ENCODE measurements at places on chromosomes 3 and 15.
A peak's percentile ranks its signal among the peaks of the same experiment; 100 is the strongest.

DNA sequence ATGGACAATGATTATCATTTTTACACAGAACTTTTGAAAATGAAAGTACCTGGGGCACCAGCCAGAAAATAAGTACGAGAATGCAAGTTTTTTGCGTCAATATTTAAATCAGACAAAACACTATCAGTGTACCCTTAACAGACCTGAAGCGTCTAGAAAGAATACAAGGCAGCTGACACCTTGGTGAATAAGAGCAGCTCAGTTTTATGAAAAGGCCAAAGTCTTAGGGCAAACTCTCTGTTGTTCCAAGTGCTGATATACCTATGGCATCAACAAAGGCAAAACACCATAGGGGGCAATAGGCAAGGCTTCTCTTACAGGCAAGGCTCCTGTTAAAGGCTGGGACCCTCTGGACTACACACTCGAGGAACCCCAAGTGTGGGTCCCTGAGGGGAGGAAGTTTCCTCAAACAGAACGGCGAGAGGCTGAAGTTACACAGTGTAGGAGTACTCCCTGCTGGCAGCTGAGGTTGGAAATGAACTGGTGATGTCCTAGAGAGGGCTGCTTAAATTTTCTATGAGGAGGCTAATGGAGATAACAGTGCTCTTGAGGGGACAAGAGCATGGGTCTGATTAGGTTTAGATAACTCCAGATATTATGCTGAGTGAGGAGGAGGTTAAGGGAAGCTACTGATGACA is 291.0 kb downstream of the TIGIT start:
- no peak for DNase-seq

DNA sequence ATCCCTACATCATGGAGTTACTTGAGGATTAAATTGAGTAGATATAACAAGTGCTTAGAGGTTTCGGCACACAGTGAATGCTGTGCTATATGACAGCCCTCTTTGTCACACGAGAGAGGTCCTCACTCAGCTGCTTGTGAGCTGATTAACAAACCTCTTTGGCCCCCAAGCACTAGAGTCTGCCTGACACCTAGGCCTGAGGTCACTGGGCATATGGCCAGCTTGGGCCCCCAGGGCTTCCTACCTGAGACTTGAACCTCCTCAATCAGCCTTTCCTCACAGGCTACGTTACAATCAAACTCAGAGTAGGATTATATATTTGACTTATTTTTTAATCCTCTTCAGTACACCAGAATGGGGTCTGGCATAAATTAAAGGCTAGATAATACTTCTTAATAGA is 88.8 kb downstream of the WDR72 start:
- no peak for DNase-seq

- DNase-seq: no peak
These were observed 597.2 kb downstream of the EDEM1 start for GRCh38 chr3:5784690-5785089.

DNA sequence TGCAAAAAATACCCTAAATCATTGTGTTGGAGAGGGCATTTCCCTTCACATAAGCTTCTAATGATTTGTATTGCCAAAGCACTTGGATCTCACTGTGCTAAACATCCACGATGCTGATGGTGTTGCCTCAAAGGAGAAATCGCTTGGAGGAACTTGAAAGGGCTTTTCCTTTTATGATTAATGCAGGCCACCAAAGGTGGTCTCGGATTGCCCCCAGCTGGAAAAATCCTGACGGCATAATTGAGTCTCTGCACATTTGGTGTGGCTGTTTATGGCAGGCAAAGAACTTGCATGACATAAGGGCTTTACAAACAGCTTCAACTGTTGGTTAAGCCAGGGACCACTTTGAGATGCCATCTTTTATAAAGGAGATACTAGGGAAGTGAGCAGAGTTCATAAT is 664.0 kb upstream of the ADAMTS9 start:
- no peak for DNase-seq

DNA sequence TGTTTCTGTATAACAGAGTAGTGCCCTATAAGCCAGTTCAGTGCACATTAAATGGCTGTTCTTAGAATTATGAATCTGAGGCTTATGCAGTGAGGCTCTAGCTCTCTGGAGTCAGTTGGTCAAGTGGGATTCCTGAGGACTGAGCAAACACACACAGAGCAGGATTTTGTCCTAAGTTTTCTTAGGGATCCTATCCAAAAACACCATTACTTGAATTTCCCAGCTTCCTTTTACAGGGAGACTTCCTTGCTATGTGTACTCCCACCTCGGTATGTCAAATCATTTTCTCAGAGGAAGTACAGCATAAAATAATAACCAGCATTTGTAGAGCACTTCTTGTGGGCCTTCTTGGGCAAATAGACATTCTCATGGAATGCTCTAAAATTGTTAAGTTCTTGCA is 63.1 kb upstream of the GOLGA6B start:
- no peak for DNase-seq

GRCh38 chr3:16904423-16905417 is 20.0 kb downstream of the PLCL2 start:
- no peak for DNase-seq

- no peak for DNase-seq
These were observed 362.1 kb downstream of the LRRC3B start for GRCh38 chr3:26984416-26985390.

GRCh38 chr3:183558495-183558894 is 3.0 kb upstream of the KLHL6 start:
- no peak for DNase-seq

GRCh38 chr3:43259626-43260025 is 26.7 kb upstream of the SNRK start:
- no peak for DNase-seq

DNA sequence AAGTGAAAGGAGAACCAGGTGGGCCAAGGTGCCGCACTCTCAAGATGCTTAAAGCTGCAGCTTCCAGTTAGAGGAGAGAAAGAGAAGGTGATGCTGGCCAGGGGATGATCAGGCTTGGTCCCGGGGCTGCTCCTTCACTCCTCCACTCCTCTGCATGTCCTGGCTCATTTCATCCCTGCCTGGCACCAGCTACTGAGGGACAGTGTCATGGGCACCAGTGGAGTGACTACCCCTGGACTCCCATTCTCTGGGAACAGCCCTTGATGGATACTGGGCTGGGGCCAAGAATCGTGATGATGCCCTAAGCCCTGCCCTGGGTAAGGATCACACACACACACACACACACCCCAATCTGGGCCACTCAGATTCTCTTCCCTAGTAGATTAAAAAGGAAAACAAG is 243.7 kb downstream of the UACA start:
- no peak for DNase-seq

- no peak for DNase-seq
These were observed 178.6 kb upstream of the TRIM42 start for GRCh38 chr3:140499114-140499757.

GRCh38 chr3:99474776-99475175 is 163.6 kb upstream of the COL8A1 start:
- DNase-seq: no peak

DNA sequence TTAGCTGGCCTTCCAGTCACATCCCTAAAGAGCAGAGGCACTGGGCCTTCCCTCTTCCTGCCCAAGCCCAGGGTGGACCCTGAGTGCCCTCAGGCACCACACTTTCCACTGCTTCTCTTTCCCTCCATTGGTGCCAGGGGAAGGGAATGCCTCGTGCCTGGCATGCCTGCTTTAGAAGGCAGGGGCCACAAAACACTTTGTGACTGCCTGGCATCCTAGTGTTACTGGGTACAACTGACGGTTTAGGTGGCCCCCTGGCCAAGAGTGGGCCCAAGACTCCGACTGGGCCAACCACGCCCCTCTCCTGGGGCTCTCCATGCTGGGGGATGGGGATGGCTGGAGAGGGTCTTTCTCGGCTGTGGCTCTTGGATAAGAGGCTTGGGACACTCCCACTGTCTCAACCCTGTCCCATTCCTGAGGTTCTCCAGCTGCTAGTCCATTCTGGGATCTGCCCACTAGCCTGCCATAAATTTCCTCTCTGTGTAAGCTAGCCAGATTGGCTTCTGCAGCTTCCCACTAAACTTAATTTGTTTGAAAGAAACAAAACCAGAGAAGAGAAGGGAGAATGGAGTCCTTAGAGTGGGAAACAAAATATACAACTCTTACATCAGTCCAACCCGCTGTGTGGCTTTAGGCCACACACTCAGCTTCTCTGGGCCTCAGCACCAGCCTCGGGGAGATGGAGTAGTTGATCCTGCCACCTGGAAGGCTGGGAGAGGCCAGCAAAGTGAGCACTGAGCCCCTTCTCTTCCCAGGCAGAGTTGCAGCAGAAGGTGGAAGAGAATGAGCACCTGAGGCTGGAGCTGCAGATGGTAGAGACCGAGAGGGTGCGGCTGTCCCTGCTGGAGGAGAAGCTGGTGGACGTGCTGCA is 24.1 kb upstream of the GP9 start:
- no peak for DNase-seq

DNA sequence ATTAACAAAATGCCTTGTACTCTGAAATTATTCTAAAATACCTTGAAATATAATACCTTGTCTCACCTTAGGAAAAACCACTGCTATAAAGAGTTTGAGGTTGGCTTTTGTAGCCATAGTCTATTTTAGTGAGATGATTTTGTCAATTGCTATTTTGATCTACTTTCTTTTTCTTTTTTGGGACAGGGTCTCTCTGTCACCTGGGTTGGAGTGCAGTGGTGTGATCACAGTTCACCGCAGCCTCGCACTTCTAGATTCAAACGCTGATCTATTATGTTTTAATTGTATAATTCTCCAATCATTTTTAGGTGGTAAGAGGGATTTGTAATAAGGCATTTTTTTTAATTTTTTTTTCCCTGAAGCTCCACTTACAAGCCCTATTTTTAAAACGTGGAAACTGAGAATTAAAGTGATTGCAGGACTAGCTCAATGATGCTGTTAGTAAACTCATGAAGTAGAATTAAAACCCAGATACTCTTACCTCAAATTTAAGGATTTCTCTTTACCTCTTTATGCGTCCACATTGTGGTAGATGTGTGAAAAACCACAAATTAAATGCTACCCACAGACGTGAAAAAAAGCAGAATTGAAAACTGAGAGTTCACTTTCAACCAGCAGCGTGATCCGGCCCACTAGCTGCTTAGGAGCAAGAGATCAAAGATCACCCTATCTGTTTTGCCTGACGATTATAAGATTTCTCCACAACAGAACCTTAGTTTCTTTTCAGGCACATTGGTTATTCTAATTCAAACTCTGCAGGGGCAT is 384.2 kb downstream of the CGGBP1 start:
- no peak for DNase-seq

GRCh38 chr3:108509263-108509662 is 1.1 kb downstream of the MYH15 start:
- DNase-seq: peak; percentile 54

DNA sequence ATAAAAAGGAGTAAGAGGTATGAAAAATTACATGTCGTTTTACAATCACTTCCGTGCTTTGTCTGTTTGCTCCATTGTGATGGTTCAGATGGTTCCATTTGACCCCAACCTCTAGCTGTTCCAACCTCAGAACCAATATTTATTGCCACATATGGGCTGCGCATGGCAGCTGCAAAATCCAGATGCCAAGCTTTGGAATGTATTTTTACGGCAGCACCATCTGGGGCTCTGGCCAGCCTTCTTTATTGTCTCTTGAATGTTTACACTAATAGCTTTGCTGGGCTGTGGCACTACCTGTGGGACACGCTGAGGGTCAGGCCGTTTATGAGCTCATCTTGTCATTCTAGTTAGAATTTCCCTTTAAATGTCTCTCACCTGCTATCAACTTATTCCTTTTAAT is 219.8 kb downstream of the ROBO2 start:
- peak; percentile 16 for DNase-seq

DNA sequence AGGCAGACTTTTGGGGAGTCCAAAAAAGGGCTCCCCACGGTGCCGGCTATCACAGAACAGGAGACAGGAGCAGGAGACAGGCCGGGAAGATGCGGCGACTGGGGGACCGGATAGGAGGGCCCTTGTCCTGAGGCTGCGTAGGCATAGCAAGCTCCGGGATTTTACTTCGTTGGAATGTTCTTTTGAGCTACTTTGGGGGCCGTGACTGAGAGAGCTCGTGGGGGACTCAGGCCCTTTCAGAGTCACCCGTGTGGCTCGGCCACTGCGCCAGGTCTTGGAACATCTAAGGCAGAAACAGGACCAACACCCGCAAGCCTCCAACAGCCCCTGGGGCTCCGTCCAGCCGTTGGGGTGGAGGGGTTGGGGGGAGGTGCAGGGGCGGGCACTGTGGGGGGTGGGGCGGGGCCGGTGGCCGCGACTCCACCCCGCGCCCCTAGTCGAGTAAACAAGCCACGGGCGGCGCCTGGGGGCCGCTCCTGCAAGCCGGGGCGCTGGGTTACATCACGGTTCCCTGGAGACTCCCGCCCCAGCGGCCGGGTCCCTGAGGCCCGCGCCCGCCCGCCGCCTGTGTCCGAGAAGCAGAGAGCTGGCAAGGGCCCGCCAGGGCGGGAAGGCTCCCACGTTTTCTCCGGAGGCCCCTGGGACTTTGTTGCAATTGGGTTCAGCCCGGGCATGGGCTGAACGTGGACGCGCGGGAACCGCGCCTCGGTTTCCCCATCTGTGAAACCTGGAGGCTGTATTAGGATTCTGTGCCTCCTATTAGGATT is 23.3 kb upstream of the C15orf39 start:
- no peak for DNase-seq

GRCh38 chr3:190436331-190436730 is 13.4 kb downstream of the TMEM207 start:
- DNase-seq: no peak

DNA sequence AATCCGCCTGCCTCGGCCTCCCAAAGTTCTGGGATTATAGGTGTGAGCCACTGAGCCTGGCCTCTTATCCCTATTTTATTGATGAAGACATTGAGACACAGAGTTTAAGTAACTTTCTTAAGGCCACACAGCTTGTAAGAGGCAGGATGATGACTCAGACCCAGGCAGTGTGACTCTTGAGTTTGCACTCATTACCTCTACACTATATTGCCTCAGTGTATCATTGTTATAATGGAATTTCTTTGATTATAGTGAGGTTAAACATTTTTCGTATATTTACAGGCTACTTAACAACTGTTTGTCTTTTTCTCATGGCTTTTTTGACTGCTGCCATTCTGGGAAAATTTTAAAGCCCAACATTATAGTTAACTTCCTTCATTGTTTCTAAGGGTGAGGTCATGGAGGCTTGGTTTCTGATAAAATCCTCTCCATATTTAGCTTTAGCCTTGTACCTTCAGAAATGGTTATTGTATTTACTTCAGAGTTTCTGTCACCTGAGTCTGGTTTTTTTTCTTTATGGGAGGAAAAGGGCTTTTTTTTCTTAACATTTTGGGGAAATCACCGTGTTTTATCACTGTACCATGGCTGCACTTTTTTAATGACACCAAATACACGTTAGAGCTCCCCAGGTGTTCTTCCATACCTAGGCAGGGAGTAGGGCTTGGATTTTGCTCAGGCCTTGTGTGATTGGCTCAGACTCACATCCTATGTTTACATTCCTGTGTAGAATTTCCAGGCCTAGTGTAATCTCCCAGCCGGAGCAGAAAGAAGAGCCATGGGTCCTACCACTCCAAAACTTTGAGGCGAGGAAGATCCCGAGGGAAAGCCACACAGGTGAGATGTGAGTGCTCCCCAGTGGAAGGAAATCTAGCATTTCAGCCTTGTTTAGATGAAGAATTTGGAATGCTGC is 6.3 kb downstream of the ZNF774 start:
- DNase-seq: no peak

DNA sequence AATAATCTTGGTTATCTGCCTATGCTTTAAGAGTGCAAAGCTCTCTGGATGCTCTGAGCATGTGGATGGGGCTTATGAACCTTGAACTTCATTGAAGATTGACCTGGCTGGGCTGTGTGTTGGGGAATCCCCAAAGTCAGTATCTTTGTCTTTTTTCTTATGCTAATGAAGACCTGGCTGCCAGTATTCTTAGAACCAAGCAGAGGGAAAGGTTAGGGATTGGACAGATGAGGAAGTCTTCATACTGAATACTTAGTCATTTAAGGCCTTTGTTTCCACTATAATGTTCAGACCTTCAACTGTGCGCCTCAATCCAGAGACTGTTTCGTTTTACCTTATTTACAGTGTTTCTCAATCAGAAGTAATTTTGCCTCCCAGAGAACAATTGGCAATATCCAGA is 42.5 kb upstream of the CMTM7 start:
- no peak for DNase-seq
